ENCODE measurements at places on chromosomes 4 and X.

GRCh38 chrX:14030174-14030530, 460 bp upstream of the GEMIN8 start:
- DNase-seq, result peak; percentile 22

DNA sequence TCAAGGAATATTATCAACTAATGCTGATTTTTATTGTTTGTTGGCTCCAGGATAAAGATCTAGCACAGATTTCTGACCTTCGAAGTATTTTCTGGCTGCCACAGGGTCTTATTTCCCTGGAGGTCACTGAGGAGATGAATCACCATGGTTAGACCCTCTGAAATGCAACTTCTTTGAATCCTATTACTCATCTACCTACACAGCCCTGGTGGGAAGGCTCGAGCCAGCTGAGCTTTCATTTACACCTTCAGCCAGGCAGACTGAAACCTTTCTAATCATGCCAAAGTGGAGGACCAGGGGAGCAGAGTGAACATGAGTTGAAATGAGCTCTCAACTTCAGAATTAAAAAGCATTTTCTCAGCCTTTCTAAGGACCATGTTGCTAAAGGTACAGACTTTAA, 130.5 kb downstream of the SMIM20 start:
- no peak for DNase-seq

- no peak for DNase-seq
Observed at GRCh38 chrX:47129899-47130358, 14.6 kb downstream of the NDUFB11 start.

DNA sequence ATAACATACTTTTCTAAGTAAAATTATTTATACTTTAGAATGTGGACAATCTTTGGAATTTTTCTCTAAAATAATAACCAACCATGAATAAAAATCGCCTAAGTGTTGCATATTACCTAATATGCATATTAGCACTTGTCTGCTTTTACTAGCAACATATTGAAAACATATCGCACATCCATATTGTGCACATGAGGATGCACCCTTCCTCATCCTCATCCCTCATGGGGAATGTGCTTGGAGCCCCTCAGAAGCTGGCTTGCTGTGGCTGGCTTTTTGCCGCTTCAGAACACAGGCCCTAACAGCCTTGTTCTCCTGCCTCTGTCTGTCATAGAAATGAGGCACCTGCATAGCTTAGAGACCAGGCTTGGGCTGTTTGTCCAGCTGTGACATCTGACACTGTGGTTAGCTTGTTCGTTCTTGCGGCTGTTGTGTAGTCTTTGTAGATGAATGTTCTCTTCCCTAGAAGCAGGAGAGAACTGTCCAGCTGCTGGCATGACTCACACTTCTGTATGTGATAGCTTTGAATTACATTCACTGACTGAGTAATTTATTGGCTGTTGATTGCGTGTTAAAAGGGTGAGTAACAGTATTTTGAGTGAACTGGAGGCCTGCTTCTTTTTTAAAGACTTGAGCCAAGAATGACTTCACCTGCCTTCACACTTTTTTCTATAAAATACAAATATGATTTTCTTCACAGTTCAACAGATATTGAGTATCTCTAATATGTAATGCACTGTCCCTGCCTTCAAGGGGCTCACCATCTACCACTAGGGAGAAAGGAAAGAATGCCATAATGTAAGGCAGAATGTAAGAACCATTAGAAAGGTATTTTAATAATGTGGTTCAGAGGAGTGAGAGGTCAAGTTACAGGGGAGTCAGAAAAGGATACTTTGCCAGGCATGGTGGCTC, 81.9 kb downstream of the HMGB2 start:
- DNase-seq, result peak; percentile 30

GRCh38 chr4:78517050-78517652, 34.4 kb upstream of the ANXA3 start:
- DNase-seq, result no peak

Measured in T-helper 2 cell (primary cell).